NCI-H2107 (cell line): ENCODE measurements at places on chromosomes 5 and 9.

- DNase-seq, result no peak
Observed at GRCh38 chr5:163951069-163951468, 445.6 kb downstream of the MAT2B start.

DNA sequence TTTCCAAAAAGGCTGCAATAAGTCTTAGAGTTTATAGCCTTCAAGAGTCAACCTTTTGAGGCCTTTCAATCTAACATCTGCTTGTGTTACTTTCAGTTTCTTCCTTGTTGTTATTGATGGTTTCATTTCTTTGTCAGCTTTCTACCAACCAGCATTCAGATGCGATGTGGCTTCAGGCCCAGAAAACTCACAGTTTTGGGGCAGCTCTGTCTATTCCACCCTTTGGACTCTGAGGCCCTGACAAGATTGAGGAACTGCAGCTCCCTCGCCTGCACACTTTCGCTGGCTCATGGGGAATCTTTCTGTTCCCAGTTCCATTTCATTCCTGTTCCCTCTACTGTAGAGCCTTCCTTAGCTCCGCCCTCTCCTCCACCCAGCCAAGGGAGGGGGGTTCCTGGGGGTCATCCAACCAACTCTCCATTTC, 13.3 kb upstream of the WHRN start:
- no peak for DNase-seq

GRCh38 chr5:68330574-68330973, 115.0 kb downstream of the PIK3R1 start:
- DNase-seq, result no peak

GRCh38 chr9:97438666-97439065, 26.8 kb downstream of the TDRD7 start:
- DNase-seq, result no peak

DNA sequence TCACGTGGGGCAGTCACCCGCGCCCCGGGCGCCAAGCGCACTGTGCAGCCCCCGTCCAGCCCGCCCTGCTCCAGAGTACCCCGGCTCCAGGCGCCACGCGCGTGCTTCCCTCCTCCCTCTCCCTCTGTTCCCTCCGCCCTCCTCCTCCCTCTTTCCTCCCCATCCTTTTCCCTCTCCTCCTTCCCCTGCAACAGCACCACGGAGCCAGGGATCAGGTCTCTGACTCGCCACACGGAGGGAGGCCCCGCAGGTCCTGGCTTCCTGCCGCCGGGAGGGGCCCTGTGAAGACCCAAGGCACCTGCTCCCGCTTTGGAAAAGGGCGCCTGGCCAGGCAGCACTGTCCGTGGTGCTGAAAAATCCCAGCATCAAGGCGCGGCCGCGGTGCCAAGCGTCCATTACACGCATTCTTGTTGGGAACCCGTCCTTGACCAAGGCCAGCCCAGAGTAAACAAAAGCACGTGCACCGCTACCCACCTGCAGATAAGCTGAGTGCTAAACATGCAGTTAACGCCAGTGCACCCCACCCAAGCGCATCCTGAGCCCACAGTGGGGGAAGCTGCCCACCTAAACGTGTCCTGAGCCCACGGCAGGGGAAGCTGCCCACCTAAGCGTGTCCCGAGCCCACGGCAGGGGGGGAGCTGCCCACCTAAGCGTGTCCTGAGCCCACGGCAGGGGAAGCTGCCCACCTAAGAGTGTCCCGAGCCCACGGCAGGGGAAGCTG, 21.7 kb downstream of the SLC6A18 start:
- no peak for DNase-seq

DNA sequence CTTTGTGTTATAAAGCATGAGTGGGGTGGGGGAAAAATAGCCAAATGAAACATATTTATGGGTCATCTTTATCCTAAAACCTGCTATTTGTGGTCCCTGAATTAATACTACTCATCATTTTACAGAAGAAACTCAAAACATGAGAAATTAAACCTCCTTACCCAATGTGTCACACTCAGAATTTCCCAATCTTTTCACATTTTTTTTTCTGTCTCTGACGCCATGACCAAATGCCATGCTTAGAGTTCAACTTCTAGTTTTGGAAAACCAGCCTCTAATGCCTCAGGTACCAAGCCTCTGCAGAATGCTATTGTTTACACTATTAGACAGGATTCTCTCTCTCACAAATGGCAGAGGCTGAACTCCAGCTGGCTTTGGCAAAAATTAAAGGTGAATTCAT, 505.5 kb upstream of the WWC1 start:
- no peak for DNase-seq
